ENCODE measurements at places on chromosomes 6 and 20.

- DNase-seq: peak; percentile 37
These were observed 3.5 kb downstream of the ANKRD60 start for GRCh38 chr20:58224974-58225373.

- no peak for DNase-seq
These were observed 22.2 kb downstream of the HIVEP1 start for GRCh38 chr6:12034349-12034748.

- no peak for DNase-seq
These were observed 73.5 kb downstream of the FYN start for GRCh38 chr6:111799576-111800258.

DNA sequence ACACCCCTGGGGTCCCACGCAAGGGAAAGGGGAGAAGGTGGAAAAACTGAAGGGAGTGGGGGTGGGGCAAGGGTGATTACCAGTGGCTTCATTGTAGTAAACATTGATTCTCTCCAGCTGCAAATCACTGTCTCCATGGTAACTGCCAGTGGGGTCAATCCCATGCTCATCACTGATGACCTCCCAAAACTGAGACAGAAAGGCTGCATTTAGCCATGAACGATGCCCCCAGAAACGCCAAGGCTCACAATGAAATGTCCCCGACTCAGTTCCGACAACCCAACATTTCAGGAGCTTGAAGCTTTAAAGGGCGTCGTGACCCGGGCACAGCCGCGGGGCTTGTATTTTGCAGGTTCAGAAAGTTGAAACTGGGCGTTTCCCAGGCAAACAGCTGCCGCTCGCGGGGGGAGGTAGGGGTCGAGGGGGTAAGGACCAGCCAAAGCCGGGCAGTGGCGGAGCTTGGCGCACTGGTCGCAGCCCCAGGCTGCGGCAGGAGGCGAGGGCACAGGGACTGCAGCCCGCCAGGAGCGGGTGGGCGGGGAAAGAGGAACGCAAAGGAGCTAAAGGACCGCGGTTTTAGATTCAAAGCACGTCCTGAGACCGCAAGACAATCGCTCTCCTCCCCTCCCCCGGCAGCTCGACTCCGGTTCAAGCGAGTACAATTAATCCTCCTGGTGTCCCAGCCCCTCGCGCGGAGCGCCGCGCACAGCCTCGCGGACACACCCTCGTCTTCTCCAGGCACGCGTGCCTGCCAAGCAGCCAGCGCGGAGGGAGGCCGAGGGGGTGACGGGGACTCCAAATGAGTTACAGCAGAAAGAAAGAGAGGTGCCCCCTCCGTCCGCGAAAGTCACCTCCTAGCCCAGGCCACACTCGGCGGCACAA, 731 bp downstream of the TUBB2B start:
- DNase-seq: no peak

GRCh38 chr6:75397656-75398465, 95.7 kb downstream of the FILIP1 start:
- DNase-seq: no peak

- DNase-seq: no peak
These were observed 62.7 kb downstream of the KCNB1 start for GRCh38 chr20:49419785-49420184.

DNA sequence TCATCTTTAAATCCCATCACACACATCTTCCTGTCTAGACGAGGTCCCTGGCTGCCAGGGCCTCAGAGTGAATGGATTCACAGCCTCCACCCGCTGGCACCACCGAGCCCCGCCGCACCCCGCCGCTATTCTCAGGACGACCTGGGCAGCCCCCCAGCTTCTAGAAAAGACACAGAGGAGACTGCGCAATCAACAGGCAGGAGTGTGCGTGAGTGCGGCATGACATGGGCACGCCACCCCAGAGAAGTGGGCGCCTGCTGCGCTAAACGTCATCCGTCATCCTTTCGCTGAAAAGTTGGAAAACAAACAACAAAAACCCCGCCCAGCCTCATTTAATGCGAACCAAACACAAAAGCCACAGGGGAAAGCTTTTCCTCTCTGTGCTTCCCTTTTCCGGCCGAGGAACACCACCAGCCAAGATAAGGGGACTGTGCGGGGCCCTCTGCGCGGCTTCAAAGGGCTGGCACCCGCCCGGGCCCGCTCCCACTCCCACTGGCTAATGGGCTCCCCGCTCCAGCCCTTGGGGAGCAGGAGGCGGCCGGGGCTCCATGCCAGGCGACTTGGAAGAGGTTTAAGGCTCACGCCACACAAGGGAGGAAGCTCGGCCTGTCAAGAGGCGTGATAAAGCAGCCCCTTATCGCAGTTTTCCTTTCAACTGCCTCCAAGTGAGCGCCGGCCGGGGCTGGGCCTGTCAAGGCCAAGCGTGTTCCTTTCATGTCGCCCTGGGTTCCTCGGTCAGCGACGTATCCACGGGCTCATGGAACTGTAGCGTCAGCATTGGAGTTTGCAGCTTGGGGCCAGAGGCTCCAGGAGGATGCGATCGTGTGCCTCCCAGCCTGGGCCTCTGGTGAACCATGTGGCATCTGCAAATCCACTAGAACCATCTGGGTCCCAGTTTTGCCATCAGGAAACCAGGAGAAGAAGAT, 50.1 kb downstream of the NFATC2 start:
- peak; percentile 76 for DNase-seq

DNA sequence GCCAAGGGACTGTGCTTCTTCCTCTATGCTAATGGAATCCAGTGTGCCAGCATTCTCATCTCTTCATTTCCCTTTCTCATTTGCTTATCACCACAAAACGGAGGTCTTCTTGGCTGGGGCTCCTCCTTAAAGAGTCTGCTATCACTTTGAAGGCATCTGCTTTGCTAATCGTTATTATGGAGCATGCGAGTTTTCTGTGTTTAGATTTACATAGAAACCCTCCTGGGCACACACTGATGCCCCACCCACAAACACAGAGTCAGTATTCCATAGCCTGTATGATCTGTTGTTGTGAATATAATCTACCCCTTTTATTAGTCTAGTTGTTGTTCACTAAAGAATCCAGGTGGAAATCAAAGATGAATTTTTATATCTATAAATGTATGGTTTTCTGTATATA, 83.4 kb upstream of the XRN2 start:
- DNase-seq: no peak

DNA sequence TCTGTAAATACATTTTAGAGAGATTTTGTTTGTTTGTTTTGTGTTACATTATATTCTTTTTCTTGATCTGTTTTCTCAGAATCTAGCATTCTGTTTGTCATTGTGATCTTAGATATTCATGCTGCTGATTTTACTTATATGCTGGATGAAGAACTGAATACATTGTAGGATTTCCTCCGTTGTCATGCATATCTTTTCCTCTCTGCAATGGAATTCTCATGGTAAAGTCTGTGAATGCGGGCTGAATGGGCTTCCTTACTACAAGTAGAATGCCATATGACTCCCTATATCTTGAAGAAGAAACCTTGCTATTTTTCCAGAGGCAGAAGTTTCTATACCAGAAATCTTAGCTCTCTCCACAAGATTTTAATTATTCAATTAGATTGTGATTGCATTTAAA, 2.4 kb upstream of the DEFB114 start:
- DNase-seq: no peak

GRCh38 chr6:44064948-44065272, 62.3 kb downstream of the MRPL14 start:
- no peak for DNase-seq

GRCh38 chr6:166800137-166800536, 156.2 kb downstream of the RNASET2 start:
- DNase-seq: no peak

DNA sequence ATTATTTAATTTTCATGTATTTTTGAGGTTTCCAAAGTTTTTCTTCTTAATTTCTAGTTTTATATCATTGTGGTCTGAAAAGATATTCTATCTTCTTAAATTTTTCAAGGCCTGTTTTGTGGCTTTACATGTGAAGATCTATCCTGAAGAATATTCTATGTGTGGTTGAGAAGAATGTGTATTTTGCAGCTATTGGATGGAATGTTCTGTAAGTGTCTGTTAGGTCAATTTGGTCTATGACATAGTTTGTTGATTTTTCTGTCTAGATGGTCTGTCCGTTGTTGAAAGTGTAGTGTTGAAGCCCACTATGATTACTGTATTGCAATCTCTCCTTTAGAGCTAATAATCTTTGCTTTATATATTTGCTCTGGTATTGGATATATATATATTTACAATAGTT, 125.7 kb downstream of the CRYBG1 start:
- no peak for DNase-seq

GRCh38 chr20:12555369-12555768, 453.4 kb upstream of the SPTLC3 start:
- DNase-seq: no peak

All from RWPE2 (cell line).